ENCODE measurements at places on chromosomes 13 and 19.

- no peak for DNase-seq
Observed at GRCh38 chr13:98297051-98297450, 120.0 kb upstream of the RNF113B start.

DNA sequence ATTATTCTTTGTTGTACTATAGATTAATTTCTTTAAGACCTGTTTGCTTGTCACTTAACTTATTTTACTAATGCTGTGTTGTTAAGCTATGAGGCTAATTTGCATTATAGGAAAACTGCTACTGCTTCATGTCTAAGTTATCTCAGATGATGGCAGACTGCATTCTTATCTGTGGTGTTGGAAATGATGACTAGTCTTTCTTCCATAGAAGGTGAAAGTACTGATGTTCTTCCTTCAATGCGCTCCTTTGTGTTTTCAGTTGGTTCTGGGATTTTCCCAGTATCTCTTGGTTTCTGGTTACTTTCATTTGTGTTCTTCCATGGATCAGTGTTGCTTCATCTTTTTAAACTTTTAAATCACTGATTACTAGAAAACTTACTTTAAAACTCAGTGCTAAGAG lies 46.9 kb downstream of the TPP2 start:
- no peak for DNase-seq

GRCh38 chr19:18718015-18718526 lies 34.6 kb downstream of the CRTC1 start:
- DNase-seq = no peak

- DNase-seq = no peak
Observed at GRCh38 chr19:1151917-1152587, 22.0 kb downstream of the SBNO2 start.

DNA sequence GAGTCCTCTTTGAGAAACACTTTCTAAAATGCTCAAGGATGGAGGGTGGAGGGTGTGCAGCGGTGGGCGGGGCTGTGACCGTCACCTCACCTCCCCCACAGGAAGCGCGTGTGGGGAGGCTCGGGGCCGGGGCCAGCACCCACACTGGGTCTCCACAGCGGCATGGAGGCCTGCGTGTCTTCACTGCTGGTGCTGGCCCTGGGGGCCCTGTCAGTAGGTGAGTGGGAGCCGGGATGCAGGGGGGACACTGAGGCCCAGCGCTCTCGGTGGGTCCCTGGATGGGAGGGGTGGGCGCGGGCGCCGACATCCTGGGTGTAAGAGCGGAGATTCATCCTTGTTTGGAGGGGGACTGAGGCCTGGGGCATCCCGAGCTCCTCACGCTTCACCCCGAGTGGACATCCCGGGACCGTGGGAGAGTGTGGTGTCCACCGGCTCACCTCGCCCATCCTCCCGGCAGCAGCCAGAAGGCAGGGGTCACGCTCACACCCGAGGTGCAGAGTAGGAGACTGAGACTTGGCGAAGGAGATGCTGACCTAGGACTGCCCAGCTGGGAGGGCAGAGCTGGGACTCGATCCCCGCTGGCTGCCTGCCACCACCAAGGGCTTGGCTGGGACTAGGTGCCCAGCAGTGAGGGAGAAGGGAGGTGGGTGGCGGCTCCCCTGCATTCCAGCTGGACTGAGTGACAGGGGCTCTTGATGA lies at the start of gene GZMM:
TSS of gene GZMM (plus strand) at position 144 of the 699 bp plus-strand sequence. CDS start at position 163, 19 bp downstream.
- DNase-seq = peak; percentile 56

DNA sequence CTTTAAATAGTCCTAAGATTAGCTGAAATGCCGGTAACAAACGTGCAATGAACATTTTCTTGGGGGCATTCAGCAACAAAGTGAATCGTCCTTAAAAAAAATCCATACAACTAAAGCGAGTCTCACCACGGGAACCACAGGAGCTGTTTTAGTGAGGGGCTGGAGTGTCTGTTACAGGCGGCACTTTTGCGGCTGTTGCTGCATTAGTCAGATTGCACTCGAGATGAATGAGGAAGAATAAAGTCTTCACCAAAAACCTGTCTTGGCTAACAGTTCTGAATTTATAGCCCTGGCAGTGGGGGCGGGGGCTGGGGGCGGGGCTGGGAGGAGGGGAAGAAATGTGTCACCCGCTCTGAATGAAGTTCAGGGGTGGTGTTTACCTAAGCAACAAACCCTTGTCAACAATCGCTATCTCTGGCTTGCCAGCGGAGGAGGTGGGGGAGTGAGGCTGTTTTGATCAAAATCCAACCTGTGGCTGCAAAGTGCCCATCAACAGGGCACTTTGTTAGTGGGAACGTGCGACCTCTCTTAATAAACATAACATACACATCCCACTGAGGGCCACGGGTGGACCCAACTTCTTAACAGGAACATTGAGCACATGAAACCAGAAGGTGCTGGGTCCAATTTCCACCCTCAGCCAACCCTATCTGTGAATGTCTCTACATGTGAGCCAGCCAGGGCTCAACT lies 44.5 kb downstream of the RFX2 start:
- DNase-seq = peak; percentile 28

Measured in stimulated activated CD4-positive, alpha-beta T cell treated with anti-CD3 and anti-CD28 coated beads, Interleukin-4, amount 100 ng/mL, for 48 hours (primary cell).